Neural progenitor cell (in vitro differentiated cells): ENCODE measurements at places on chromosomes 13 and 19.
A peak's percentile ranks its signal among the peaks of the same experiment; 100 is the strongest.

DNA sequence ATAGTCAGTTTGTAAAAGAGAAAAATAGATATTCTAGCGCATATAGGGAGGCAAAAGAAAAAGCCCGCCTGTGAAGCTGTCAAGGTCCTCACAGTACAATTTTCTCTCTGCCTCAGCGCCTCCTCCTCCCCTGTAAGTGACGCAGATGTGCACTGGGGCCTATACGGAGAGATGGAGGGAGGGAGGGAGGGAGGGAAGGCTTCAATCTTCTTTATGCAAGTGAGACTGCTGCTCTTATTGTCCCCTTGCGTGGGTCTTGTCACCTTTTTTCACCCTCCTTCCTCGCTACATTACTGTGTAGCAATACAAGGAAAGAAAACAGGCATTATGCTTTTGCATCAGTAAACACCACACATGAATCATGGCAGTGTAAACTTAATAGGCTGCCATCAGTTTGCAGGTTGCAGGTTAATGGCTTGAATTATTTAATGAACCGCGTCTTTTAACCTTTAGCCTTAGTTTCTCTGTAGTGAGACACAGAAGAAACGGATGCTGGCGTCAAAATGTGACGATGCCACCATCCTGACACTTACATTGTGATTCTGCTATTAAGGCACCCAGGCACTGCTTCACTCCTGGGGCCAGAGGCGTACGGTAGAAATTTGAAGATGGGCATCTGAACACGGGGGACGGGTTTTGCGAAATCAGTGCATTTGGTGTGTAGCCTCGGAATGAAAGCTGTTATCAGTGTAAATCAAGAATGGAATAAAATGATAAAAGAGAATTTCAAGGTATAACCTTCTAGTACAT lies at the start of gene KLHL1:
Gene KLHL1 (minus strand): TSS at position 97 of the 750 bp plus-strand sequence. CDS start 753 bp downstream, outside the sequence.
- DNase-seq = peak; percentile 28

DNA sequence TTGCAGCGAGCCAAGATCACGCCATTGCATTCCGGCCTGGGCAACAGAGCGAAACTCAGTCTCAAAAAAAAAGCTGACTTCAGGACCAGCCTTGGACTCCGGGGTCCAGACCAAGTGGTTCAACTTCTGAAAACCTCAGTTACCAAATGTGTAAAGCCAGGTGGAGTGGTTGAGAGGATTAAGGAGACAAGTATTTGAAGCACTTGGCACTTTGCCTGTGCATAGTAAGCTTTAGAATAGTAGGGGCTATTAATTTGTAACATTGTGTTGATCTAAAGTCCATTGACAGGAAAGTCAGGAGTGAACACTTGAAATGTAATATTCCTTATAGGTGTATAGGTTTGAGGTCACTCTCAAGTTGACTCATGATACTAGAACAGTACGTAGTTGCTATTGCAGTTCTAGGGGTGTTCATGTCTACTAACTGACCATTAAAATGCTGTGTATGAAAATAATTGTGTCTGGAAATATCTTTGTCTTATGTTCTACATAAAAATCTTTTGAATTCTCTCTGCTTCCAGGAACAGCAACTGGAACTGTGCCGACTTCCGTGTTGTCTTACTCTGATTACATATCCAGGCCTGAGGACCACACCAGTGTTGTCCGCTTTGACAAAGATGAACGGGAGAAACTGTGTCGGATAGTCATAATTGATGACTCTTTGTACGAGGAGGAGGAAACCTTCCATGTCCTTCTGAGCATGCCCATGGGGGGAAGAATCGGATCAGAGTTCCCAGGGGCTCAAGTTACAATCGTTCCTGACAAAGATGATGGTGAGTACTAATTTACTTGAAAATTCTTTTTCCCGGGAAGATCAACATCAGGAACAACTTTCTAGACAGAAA lies 97.4 kb downstream of the FREM2 start:
- DNase-seq = no peak

GRCh38 chr19:16033721-16034120 lies 42.6 kb upstream of the TPM4 start:
- no peak for DNase-seq

GRCh38 chr19:51439021-51439465 lies 19.2 kb downstream of the SIGLEC8 start:
- DNase-seq = peak; percentile 26
